Stimulated activated CD4-positive, alpha-beta T cell treated with anti-CD3 and anti-CD28 coated beads, Interleukin-1b, Interleukin-23, amount 100 ng/mL, for 1 hour (primary cell): ENCODE measurements at places on chromosomes 3 and 15.

DNA sequence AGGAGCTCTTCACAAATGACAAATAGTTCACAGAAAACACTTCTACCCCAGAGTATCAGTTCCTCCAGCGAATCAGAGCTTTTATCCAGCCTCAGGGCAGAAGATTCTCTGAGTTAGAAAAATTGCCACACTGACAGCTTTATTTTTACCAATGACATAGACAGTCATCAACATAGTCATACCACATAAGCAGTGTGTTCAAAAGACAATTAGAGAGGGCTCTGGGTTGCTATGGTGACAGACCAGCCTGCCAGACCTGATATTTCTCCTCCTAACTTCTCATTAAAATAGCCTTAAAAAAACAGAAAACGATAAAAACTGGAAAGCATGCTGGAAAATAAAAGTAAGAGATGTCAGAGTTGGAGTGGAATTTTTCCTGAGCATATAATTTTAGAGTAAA, 45.9 kb upstream of the COL6A5 start:
- no peak for DNase-seq

DNA sequence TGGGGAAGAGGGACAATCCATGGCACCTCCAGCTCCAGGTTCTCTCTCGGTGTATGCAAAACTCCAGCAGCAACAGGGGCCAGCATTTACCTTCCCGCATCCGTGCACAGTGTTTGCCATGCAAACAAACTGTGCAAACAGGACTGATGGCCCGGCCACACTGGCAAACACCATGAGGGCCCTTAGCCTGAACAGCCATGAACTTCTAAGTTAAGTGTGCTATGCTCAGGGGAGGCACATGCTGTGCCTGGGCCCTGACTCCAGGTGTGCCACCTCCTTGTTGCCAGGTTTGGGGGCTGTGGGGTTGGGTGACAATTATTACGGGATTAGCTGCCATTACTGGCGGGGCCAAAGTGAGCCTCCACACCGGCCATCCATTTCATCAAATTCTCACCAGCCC, 57.5 kb downstream of the CACNA2D2 start:
- no peak for DNase-seq

GRCh38 chr3:62882676-62883200, 7.5 kb upstream of the CADPS start:
- no peak for DNase-seq

- no peak for DNase-seq
Observed at GRCh38 chr15:49747340-49747739, 126.5 kb downstream of the DTWD1 start.

GRCh38 chr3:116340680-116341216, 104.5 kb downstream of the LSAMP start:
- no peak for DNase-seq

DNA sequence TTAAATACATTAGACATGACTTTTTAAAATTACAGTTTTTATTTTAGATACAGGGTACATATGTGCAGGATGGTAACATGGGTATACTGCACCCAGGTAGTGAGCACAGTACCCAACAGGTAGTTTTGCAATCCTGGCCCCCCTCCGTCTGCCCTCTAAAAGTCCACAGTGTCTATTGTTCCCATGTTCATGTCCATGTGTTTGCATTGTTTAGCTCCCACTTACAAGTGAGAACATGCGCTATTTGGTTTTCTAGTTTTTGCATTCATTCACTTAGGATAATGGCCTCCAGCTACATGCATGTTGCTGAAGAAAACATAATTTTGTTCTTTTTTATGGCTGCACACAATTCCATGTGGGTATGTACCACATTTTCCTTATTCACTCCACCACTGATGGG, 23.8 kb downstream of the C3orf70 start:
- DNase-seq: no peak

- DNase-seq: no peak
Observed at GRCh38 chr3:150931745-150932144, 26.5 kb upstream of the MINDY4B start.

DNA sequence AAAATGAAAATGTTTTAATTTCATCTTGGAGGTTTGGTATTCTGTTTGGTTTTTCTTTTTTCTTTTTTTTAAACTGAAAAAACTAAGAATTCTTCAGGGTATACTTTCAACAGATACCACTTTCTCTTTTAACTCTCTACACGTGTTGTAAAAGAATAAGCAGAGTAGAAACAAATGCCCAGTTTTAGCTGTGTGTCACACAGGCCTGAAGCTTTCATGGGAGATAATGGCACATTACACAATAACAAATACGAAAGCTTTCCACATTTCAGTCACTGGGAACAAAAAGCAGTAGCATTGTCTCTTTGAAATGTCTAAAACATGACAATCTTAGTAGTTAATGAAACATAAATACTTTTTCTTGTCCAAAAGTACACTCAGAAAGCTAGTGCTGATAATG, 818.5 kb downstream of the TBL1XR1 start:
- DNase-seq: no peak
